COR-L47 (cell line): ENCODE measurements at places on chromosomes 12 and 14.

DNA sequence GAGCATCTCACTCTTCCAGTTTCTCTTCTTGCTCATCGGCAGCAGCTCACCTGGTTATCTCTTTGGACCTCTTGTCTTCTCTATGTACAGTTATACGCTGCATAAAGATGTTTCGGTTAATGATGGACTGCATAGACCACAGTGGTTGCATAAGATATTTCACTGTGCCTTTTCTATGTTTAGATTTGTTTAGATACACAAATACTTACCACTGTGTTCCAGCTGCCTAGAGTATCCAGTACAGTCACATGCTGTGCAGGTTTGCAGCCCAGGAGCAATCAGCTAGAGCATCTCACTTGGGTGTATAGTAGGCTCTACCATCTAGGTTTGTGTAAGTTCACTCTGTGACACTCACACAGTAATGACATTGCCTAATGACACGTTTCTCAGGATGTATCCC lies 57.6 kb downstream of the FBXL14 start:
- no peak for DNase-seq

DNA sequence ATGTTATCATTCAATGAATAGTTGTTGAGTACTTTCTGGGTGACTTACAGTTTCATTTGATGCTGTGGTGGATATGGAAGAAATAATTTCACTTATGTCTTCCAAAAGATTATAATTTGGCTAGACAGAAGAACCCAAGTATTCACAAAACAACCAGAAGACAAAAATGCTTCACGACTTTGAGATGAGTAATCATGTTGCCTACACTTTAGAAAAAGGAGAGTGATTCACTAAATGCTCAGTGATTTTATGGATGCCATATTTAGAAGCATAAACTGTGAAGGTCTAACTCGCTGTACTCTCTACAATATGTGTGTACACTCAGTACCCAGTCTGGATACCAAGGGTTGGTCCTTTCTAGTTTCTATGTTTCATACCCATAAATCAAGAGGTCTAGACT lies 101.3 kb upstream of the E2F7 start:
- no peak for DNase-seq

- no peak for DNase-seq
These were observed 906 bp downstream of the MARK3 start for GRCh38 chr14:103385929-103386712.

DNA sequence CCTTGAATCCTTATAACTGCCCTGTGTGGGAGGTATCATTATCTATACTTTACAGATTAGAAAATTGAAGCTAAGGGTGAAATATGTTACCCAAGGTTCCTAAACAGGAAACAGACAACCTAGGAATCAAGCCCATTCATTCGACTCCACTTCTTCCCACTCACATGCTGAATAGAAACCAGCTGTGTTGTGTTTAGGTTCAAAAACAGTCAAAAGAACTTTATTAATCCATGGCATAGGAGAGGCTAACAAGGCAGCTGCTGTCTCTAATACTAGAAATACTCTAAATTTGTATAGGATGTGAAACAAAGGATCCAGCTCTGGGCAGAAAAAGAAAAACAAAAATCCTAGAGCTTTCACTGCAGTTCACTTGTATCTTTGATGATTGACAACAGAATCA lies 9.9 kb downstream of the AMDHD1 start:
- no peak for DNase-seq

- DNase-seq = no peak
These were observed 44.0 kb upstream of the OR5AU1 start for GRCh38 chr14:21199611-21200560.

DNA sequence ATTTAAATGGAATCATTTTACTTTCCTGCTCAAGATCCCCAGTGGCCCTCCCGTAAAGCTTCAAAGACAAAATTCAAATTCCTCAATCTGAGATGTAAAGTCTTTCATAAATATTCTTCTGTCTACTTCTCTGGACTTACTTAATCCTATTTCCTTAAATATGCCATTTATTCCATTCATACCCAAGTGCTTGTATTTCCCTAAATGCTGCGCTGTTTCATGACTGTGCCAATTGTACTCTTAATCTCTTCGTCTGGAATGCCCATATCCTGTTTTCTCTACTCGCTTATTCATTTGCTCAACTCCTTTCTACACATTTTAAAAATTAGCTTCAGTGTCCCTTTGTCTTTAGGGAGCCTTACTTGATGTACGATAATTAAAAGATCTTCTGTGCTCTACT lies 280.1 kb downstream of the CPNE8 start:
- no peak for DNase-seq

DNA sequence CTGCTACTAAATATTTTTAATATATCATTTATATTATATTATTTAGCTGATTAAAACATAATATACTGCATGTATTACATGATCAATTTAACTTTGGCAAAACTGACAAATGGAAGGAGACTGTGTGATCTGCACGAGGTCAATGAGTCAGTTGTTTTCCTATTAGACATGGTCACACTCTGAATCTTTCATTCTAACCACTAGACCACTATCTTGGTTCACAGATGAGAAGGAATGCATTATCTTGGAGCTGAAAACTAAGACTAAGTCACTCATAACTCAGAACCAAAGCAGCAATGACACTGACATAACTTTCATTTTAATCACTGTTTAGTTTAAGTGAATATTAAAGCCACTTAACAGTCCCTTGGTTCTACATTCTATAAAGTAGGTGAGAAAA lies 37.4 kb downstream of the GNPTAB start:
- no peak for DNase-seq

DNA sequence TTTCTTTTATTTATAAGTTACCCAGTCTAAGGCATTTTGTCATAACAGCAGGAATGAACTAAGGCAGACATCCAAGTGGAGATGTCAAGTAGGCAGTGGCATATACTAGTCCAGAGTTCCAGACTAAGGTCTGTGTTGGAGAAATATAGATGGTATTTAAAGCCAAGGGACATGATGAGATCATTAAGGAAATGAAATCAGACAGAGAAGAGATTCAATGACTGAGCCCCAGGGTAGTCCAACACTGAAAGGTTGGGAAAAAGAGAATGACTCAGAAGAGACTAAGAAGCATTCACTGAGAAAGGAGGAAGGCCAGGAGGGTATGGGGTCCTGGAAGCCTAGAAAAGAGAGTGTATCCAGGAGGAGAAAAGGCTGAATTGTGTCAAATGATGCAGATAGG lies 442.2 kb upstream of the CCDC196 start:
- no peak for DNase-seq

DNA sequence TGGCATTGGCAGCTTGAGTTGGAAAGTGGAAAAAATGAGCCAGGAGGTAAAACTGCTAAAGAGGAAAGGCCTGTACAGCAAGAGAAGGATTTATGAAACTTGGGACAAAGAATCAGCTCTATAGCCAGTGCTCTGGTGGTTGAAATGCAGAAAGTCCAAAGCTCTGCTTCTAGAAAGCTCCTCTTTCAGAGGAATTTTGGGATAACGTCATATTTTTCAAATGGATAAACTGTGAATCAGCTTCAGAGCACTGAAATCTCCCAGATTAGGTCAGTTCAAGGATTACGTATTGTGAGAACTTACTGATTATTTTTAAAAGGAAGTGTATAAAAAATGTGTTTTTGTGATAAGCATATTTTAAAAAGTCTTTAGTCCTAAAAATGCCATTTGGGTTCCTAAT lies 203.1 kb upstream of the CNOT2 start:
- DNase-seq = no peak

- peak; percentile 38 for DNase-seq
These were observed 512.4 kb upstream of the TMPO start for GRCh38 chr12:98002887-98003493.

DNA sequence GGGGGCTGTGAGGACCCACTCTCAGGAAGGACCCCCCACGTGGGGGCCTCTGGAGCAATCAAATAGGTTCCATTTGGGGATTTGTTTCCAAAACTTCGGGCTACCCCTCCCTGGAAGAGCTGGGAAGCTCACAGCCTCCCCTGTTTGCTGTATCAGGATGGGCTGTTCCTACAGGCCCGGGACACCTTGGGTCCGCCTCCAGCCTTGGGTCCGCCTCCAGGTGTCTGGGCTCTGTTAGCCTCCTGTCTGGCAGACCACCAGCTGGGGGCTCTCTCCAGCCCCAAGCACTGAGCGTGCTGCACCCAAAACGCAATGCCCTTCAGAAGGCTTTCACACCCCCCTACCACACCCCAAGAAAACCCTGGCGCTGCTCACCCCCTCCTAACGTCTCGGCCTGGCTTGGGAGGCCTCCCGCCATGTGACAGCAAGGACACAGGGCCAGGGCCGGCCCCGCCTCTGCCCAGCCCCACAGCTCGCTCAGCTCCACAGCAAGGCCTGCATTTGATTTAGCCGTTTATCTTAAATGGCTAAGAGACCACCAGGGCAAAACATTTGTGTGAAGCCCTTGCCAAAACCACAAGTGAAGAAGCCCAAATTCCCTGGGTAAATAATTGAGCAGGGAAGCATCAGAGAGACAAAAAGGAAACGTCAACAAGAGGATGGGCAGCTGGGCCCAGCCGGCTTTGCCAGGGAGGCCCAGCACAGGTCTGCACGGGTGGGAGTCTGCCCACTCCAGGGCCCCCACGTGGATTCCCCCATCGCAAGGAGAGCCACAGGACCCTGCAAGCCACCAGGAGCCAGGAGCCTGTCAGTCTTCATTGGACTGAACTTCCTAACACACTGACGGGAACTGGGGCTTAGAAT lies 39.9 kb downstream of the BCL11B start:
- DNase-seq = no peak

GRCh38 chr12:116545936-116546335 lies 13.2 kb upstream of the MAP1LC3B2 start:
- DNase-seq = no peak

GRCh38 chr12:43111608-43112007 lies 440.4 kb downstream of the ADAMTS20 start:
- no peak for DNase-seq

DNA sequence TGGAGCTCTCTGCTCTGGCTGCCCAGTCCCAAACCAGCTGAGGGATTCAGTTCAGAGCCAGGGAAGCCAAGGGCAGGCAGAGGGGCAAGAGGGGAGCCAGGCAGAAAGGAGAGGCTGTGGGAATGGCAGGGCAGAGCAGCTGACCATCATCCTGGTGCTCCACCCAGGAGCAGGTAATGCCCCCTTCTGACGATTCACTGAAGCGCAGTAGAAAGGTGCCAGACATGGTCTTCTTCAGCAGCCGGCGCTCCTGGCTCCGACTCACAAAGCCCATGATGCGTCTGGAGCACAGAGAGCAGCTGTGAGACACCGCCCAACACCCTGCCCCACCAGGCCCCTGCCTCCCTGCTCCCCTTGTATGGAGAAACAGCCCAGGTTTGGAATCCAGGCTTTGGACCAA lies 8.0 kb downstream of the IL23A start:
- DNase-seq = no peak

DNA sequence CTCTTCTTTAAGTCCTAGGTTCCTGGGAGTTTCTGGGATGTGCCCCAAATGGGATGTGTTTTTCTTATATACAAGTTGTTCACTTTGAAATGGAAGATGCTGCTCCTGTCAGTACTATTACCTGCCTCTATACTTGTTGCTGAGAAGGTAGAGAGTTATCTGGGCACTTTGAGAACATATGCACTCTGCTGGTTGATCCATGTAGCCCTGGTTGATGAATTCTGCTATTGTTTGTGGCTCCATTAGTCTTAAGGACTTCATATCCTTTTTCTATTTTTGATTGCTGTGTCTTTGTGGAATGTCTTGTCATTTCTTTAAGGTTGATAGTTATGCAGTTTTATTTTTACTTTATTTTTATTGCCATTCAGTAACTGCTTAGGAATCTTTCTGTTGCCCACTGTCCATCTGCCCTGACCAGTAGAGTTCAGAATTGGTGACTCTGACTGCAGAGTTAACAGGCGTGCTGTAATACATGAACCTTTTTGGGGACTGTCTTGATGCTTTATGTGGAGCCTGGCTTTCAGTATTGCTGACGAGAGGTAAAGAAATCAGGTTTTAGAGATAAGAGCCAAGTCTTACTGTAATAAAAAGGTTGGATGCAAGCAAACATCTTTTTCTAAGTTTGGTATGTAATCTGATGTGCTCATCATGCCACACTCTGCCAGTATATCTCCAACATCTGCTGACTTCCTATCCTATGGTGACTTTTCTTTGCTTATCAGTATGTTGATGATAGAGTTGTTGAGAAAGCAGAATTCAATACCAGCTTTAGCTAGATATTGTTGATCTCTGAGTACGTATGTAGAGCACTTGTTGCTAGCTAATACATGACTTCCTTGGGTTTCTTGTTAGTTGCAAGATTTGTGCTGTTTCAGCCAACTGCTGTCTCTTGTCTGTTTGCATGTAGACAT lies 1.6 kb downstream of the GMPR2 start:
- no peak for DNase-seq

- DNase-seq = no peak
These were observed 1073.6 kb downstream of the BCL11B start for GRCh38 chr14:98198385-98198784.

- no peak for DNase-seq
These were observed 8.1 kb upstream of the GLRX5 start for GRCh38 chr14:95526483-95527386.

- DNase-seq = no peak
These were observed 395.9 kb downstream of the EGLN3 start for GRCh38 chr14:33554988-33555387.

DNA sequence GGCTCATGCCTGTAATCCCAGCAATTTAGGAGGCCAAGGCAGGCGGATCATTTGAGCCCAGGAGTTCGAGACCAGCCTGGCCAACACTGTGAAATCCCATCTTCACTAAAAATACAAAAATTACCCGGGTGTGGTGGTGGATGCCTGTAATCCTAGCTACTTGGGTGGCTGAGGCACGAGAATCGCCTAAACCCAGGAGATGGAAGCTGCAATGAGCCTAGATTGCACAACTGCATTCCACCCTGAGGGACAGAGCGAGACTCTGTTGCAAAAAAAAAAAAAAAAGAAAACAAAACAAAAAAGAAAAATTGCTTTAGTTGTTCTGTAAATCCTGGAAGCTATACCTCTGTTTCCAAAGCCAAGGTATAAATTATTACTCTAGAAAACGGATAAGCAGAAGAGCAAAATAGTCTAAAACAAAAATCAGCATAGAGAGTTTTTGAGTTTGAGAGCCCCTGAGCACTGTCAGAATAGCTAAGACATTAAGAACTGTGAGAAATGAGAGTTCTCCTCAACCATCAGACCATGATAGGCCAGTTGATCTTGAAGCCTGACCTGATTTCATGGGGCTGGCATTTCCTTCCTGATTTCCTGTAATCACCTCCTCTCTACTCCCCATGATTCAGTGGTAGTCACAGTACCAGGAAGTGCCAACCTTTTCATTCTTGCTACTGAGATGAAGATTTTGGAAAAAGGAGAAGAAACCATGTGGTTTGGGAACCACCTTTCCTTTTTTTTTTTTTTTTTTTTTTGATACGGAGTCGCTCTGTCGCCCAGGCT lies 31.7 kb downstream of the ATP2A2 start:
- DNase-seq = no peak

GRCh38 chr12:127355061-127355841 lies 911.7 kb upstream of the TMEM132C start:
- DNase-seq = no peak
